Astrocyte (in vitro differentiated cells and primary cell): ENCODE measurements at places on chromosomes 6 and 20. TPM values are rescaled to one million over a fixed set of nuclear protein-coding genes. Genes with fewer than 3 reads are reported as not detected.

Gene SEMG1
- total RNA-seq, result not detected in 2 replicates

Gene CCN6
- not detected in 2 replicates for total RNA-seq

Gene RRAGD
- 3.8 and 5.2 TPM in 2 replicates for total RNA-seq

Gene FAM83C
- not detected in 2 replicates for total RNA-seq

Gene HRH3
- 0.07 TPM in 1 of 2 replicates, not detected in the other for total RNA-seq

Gene HLA-DOB
- 0.20 and 0.79 TPM in 2 replicates for total RNA-seq
